Stimulated activated CD8-positive, alpha-beta memory T cell treated with anti-CD3 and anti-CD28 coated beads, Interleukin-7, amount 100 ng/mL, for 1 hour (primary cell): ENCODE measurements at places on chromosomes 7 and 10.

- no peak for DNase-seq
Observed at GRCh38 chr10:32077896-32078485, 21.8 kb upstream of the KIF5B start.

DNA sequence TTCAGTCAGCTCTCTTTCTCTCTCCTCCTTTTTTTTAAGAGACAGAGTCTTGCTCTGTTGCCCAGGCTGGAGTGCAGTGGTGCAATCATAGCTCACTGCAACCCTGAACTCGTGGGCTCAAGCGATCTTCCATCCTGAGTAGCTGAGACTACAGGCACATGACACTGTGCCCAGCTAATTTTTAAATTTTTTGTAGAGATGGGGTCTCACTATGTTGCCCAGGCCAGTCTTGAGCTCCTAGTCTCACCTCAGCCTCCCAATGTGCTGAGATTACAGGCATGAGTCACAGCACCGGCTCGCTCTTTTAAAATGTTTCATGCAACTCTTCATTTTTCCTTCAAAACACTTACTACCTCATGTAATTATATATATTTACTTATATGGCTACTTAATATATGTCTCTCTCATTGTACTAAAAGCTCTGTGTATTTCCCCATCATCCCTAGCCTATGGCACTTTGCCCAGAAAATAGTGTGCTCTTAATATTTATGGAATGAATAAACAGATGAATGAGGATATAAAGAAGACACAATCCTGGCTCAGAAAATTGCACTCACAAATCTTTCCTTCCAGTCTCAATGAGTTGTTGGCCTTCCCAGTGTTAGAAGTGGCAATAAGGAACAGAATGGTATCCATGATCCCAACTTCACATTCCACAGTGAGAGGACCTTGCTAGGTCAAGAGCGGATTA lies 33.9 kb downstream of the EBLN1 start:
- no peak for DNase-seq

DNA sequence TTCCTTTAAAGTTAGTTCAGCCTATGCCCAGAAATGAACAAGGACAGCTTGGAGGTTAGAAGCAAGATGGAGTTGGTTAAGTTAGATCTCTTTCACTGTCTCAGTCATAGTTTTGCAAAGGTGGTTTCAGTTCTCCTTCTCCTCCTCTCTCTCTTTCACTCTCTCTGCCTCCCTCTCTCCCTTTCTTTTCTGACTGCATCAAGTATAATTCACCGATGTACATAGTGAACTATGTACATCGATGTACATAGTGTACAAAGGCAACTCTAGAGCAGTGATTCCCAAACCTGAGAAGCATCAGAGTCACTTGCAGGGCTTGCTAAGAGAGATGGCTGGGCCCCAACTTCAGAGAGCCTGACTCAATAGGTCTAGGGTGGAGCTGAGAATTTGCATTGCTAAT lies 1259.7 kb downstream of the TYW1 start:
- no peak for DNase-seq

DNA sequence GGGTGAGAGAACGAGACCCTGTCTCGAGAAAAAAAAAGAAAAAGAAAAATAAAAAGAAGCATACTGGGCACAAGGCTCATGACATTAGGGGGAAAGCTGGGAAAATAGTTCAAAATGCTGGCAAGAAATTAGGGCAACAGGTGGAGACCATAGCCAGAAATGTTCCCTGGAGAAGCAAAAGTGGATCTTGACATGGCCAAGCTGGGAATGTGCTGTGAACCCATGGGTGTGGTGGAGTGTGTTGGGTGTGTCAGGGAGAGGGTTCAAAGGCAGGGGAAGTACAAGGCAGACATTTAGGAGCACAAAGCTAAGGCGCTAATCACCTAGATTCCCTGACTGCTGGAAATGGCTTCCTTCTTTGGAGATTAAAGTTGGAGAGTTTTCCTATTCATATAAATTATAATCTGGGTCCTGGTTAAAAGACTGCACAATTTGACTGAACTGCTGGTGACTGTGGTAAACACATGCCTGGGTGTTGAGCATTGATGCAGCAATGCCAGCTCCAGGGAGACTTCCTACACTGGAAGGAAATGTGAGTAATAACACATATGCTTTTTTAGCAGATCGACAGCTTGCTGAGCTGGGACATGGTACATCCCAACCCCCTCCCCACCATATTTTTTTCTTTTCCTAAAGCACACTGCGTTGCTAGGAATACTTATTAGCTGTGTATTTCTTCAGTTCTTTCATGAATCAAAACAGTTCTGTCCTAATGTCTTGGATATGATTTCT lies 70.1 kb upstream of the ARHGAP21 start:
- no peak for DNase-seq

DNA sequence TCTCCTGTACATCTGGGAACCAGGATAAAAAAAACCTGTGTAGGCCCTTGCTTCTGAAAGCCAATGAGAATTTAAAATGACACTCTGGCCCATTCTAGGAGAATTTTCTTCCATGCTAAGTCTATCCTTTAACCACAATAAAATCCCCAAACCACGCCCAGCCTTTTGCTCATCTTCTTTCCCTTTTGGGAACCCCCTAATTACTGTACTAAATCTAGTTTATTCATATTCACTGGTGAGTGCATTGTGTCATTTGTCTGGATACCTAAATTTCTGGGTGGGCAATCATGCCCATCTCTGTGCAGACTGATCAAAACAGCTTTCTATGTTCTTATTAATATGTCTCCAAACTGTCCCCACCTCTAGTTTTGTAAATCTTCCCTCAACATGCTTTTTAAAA lies 11.7 kb upstream of the CDK14 start:
- DNase-seq = no peak

DNA sequence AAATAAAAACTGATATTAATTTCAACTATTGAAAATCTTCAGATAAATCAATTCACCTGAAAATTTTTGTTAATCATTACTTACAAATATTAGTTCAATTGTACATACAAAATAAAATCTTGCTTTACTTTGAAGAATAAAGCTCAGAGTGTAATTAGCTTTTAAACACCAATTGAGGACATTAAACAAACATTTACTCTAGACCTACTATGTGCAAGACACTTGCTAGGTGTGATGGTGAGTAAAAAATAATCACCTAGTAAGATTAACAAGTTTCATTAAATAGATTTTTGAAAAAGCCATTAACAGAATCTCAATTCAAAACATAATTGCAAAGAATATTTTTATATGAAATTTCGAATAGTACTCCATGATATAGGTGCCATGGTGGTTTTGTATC lies 3.9 kb upstream of the MLLT10 start:
- no peak for DNase-seq
